Right atrium auricular region (tissue), 2 donors: ENCODE measurements at places on chromosomes 16 and 17. TPM values are rescaled to one million over a fixed set of nuclear protein-coding genes. Genes with fewer than 3 reads are reported as not detected.

GRCh38 chr17:81386141-81386645 lies 9.1 kb upstream of the BAHCC1 start:
- no peak for DNase-seq

Gene ADAMTS18
- not detected for total RNA-seq

GRCh38 chr16:89972244-89973234 lies 24.0 kb downstream of the DEF8 start:
- DNase-seq: peak; percentile 89

DNA sequence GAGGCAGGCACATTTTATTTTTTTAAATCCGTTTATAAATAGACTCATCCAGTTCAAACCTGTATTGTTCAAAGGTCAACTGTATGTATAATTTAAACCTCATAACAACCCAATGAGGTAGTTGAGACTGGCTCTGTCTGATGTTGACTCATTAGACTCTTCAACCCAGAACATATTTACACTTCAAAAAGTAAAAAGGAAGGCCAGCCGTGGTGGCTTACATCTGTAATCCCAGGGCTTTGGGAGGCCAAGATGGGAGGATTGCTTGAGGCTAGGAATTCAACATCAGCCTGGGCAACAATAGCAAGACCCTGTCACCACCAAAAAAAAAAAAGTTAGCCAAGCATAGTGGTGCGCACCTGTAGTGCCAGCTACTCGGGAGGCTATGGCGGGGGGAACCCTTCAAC lies 32.5 kb upstream of the DHRS7B start:
- DNase-seq: no peak

DNA sequence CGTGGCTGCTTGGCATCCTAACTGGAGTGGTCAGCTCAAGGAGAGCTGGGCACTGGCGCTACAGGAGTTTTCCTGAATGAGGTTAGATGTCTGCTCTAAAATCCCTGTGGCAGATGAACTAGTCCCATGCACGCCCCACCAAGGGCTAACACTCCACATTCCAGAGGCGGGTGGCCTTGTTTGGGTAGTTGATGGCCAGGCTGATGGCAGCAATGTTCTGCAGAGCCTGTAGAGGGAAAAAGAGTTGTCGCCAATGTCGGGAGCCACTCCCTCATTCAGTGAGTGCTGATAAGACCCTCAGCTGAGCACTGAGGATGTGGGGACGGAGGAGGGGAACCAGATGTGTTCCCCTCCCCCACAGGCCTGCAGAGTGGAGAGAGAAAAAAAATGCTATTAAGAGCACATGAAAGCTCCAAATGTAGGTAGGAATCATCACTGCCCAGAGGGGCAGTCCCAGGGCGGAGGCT lies 42.5 kb upstream of the ATP2A3 start:
- DNase-seq: no peak

- no peak for DNase-seq
Observed at GRCh38 chr17:80760511-80760911, 215.9 kb downstream of the RPTOR start.

GRCh38 chr16:5639531-5639930 lies 541.9 kb upstream of the EEF2KMT start:
- DNase-seq: no peak
